ENCODE measurements at places on chromosomes 1 and 21. TPM values are rescaled to one million over a fixed set of nuclear protein-coding genes. Genes with fewer than 3 reads are reported as not detected.
A peak's percentile ranks its signal among the peaks of the same experiment; 100 is the strongest.

GRCh38 chr1:15261155-15262002, 14.4 kb downstream of the FHAD1 start:
- DNase-seq, result no peak

GRCh38 chr21:42565206-42565810, 51.7 kb downstream of the SLC37A1 start:
- DNase-seq, result peak; percentile 31

- DNase-seq, result no peak
These were observed 35.0 kb downstream of the INAVA start for GRCh38 chr1:200929530-200930278.

GRCh38 chr1:154829062-154829461, 41.0 kb downstream of the KCNN3 start:
- DNase-seq, result no peak

The CLDN17 gene
- total RNA-seq, result not detected
